Frontal cortex (tissue), 4 donors: ENCODE measurements at places on chromosomes 7 and 10. TPM values are rescaled to one million over a fixed set of nuclear protein-coding genes. Genes with fewer than 3 reads are reported as not detected.

GRCh38 chr10:118234683-118235082 lies 107.4 kb downstream of the FAM204A start:
- no peak for DNase-seq

GRCh38 chr10:72379776-72380175 lies 25.1 kb upstream of the DNAJB12 start:
- DNase-seq, result no peak

DNA sequence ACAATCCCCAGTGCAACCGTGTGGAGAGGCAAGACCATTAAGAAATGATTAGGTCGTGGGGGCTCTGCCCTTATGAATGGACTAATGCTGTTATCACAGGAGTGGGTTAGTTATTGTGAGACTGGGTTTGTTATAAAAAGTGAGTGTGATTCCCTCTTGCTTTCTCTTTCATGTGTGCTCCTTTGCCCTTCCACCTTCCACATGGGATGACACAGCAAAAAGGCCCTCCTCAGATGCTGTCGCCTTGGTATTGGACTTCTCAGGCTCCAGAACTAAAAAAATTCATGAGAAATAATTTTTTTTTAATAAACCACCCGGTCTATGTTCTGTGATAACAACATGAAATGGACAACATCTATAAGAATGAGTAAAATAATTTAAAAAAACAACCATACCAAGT lies 136.1 kb upstream of the PCBD1 start:
- no peak for DNase-seq

The SPDYE9 gene
- under 0.01 TPM for total RNA-seq

DNA sequence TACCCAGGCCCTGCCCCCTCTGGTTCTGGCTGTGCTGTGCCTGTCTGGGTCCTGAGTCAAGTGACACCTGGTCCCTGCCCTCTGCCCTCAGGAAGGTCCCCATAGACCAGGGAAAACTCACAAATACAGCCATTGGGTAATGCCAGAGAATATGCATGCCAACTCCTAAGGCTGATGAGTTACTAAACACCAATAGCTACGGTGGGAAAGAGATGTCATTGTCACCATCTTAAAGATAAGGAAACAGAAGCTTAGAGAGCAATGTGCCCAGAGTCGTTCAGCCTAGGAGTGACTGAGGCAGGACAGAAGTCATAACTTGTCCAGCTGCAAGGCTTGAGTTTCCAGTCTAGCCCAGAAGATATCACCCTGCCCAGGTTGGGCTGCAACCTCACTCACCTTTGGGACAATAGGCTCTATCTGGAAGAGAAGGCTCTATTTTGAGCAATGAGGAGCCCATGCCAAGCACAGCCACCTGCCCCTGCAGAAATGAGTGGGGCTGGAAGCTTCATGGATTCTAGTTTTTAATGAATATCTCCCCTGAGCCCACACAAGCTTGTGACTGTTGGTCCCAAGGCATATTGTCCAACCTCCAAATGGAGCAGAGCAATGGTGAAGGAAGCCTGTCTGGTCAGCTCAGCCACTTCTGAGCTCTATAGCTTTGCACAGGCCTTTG lies 42.6 kb downstream of the ZNF273 start:
- no peak for DNase-seq

DNA sequence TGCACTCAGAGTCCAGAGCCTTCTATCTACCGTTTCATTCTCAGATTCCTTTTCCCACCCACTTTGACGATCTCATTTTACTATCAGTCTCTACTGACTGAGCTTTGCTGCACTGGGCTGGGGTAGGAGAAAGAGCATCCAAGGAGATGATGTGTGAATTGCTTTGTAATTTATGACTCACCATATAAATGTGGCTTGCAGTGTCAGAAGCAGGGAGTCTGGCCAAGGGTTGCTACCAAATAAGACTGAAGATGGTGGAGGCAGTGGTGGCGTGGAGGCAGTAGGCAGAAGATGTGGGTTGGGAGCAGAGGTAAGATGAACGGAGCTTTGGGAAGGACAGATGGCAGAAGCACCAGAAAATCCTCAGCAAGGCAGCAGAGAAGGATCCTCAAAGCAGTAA lies 73.3 kb upstream of the AGK start:
- DNase-seq, result no peak

DNA sequence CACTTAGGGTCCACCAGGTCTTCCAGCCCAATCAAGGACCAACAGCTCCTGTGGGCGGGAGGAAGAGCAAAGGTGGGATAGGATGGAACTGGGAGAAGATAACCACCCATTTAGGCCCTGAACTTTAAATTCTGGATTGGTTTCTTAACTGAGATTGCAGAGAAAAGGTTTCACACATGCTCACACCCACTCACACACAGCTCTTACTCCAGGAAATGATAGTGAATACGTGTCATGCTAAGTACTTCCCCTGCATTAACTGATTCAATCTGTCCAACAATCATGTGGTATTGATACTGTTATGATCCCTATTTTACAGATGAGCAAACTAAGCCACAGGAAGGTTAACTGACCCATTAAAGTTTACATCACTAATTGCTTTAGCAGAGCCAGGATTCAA lies 4.6 kb upstream of the CYP3A4 start:
- no peak for DNase-seq

The NPFFR1 gene
- total RNA-seq, result 1.2 TPM

- DNase-seq, result no peak
These were observed 80.3 kb downstream of the WDR11 start for GRCh38 chr10:120931423-120931822.

The PLEKHA1 gene
- total RNA-seq, result 29.8 TPM

The SAP25 gene
- not detected for total RNA-seq

- no peak for DNase-seq
These were observed 19.2 kb downstream of the TNRC18 start for GRCh38 chr7:5404421-5404826.

The ANKIB1 gene
- 114 TPM for total RNA-seq

DNA sequence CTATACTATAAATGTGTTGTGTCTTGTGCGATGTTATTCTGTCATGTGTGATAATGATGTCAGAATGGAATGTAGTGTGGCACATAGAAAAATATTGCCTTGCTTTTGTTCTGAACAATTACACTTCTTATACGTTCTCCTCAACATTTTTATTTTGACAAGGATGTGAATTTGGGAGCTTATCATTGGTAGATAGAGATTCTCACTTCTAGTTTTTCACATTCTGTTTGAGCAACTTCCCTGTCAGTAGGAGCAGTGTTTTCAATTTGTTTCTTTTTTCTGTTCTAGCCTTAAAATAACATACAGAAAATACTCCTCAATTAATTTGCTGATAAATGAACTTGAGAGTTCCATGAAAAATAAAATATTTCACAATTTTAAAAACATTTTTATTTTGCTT lies 17.6 kb downstream of the SUN3 start:
- no peak for DNase-seq

DNA sequence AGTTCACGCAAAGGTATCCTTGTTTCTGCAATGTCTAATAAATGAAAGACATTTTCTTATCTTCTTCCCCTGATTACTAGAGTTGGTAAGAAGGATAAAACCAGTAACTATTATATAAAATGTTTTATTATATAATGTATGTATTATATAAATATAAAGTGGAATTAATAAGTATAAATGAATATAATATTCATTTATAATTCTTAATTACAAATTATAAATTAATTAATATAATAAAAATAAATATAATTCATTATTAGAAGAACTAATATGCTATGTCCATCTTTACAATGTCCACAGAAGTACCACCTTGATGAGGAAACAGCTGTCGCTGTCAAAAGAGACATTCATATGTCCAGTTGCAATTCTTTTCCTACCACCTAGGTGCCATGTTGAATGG lies 177.7 kb downstream of the GLI3 start:
- DNase-seq, result no peak

DNA sequence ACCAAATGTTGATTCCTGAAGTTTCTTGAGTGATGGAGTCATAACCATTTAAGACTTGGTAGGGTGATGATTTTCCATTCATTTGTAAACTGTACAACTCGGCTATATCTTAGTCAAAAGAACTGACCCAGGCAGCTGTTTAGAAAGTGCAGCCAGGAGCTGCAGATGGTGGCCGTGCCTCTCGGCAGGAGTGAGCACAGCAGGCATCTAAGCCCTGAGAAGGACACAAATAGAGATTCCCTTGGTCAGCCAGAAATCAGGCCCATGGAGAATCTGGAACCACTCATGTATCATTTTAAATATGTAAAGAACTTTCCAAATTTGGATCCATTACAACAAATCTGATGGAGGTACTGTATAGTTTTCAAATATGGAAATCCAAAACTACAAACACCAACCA lies 177.0 kb upstream of the AKR1E2 start:
- DNase-seq, result no peak

The MMP21 gene
- 0.41 TPM for total RNA-seq

The TUBB8 gene
- not detected for total RNA-seq

- DNase-seq, result no peak
These were observed 126.1 kb upstream of the FRMD4A start for GRCh38 chr10:14456870-14457266.

DNA sequence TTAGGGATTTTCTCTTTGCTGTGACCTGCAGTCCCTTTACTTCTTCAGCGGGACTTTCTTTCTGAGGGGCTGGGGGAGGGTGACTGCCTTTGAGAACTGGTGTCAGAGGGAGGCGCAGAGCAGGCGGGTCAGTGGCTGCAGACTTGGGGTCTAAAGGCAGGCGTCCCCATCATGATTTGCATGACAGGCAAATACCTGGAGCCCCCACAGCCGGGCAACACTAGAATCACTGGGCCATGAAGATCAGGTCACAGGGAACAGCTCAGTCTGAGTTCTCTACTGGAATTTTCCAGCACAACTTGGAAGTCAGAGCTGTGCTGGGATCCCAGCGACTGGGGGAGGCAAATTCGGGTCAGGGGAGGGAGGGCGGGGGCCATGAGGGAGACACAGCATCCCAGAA lies 29.2 kb upstream of the PITRM1 start:
- no peak for DNase-seq

DNA sequence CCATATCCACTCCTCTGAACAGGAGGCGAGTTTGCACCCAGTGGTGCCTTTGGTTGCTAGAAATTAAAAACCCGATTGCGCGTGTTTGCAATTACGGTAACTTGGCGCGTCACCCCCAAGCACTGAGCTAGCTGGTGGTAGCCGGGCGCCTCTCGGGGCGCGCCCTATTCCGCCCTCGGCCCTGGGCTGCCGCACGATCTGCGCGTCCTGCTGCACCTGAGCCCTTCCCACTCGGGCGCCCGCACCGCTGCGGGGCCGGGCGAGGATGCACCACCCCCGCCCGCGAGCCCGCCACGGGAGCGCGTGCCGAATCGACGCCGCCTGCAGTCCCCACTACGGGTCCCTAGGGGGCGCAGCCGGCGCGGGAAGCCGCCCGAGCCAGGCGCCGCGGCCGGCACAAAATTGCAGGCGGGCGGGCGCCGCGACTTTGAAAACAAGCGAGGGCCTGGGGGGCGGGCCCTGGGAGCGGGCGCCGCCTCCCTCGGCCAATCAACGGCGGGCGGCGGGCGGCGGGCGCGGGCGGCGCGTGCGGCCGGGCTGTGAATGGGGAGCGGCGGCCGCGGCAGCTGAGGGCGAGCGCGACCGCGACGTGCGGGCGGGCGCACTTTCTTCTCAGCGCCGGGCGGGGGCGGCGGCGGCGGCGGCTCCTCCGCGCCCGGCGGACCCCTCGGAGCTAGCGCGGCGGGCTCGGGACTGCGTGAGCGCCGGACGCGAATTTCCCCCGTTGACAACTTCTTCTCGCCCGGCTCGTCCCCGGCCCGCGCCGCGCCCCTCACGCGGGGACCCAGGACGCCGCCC lies at the start of gene SDK1:
SDK1 (plus strand) TSS at position 602 of the 798 bp plus-strand sequence. CDS start 335 bp downstream, outside the sequence.
- DNase-seq, result peak; percentile 88

- no peak for DNase-seq
These were observed 25.3 kb upstream of the C10orf95 start for GRCh38 chr10:102476466-102477141.

GRCh38 chr10:17229016-17229716 lies 1.1 kb downstream of the VIM start:
- DNase-seq, result peak; percentile 58

DNA sequence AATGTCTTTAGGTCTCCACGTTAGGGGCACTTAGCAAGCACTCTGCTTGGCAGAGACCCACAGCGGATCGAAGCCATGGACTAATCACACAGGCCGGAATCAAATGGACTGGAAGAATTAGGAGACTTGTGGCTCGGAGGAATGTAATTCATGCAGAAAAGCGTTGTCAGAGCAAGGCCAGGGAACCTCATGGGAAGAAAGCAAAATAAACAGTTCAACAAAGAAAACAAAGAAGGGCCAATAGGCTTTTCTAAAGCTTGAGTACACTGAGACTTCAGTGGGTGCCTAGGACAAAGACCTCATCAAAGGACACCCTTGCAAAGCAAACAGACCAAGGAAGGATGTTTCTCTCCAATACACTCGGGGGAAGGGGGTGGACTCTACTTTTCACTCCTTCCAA lies 171.1 kb downstream of the GLI3 start:
- DNase-seq, result no peak

GRCh38 chr7:95434557-95435421 lies at the start of gene PON2:
Gene PON2, minus strand, starts transcription at chr7:95435028. Its CDS starts 77 bp downstream, at chr7:95434951.
- DNase-seq, result peak; percentile 75

DNA sequence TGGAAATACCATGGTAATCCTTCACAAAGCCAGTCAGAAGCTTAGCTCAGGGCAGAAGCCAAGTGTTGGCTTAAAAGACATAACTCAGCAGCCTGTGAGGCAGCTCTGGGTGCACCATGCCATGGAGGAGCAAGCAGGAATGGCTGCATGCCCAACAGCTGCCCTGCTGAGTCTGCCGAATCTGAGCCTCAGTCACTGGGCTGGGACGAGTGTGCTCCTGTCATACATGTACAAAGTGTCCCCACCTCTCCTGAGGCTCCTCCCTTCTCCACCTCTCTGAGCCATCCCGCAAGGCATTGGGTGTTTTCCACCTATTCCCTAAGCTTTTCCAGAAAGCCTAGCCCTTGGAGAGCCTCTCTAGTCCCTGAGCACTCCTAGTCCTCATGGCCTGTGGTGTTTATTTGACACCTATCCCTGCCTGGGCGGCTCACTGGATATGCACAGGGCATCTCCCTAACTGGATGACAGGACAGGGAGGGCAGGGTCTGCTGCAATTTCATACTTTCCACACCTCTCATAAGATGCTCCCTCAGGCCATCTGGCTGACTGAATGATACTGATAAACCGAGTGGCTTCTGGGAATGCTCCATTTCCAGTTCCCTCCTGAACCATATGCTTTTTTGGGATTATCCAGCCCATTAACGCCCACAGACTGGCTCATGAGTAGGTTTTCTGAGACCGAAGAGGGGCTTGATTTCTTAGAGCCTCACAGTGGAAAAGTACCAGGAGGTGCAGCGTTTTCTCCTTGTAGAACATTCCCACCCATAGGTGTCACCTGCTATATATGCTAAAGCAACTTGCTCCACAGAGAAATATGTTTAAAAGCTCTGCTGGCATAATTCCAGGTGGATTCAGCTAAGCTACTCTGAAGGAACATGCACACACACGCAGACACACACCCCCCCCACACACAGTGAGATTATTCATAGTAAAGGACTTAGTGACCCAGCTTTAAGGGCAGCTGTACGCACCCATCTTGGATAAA lies 199.3 kb downstream of the SNX10 start:
- no peak for DNase-seq

- DNase-seq, result no peak
These were observed 66.8 kb upstream of the EXOC4 start for GRCh38 chr7:133186060-133186459.

DNA sequence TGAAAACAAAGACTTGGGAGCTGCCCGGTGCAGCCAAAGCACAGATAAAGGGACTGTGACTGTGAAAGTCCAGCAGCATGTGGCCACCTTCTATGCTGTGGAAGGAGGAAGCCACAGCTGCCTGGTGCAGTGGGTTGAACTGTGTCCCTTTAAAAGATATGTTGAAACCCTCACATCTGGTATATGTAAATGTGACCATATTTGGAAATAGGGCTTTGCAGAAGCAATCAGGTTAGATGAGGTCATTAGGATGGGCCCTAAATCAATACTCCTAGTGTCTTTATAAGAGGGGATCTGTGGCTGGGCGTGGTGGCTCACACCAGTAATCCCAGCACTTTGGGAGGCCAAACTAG lies 136.9 kb downstream of the GLI3 start:
- DNase-seq, result no peak

The CALU gene
- total RNA-seq, result 55.0 TPM
